Mononuclear cell (primary cell): ENCODE measurements at places on chromosomes 6 and 20. TPM values are rescaled to one million over a fixed set of nuclear protein-coding genes. Genes with fewer than 3 reads are reported as not detected.

The PAK5 gene
- not detected for total RNA-seq

The MDFI gene
- not detected for total RNA-seq

The ZNF391 gene
- total RNA-seq = 0.84 TPM

The ACOT8 gene
- 13.9 TPM for total RNA-seq

The LIN28B gene
- total RNA-seq = not detected

The PSORS1C2 gene
- total RNA-seq = not detected

The TMEM63B gene
- total RNA-seq = 8.1 TPM

The VSX1 gene
- total RNA-seq = not detected

The PDYN gene
- 0.10 TPM for total RNA-seq

The DCDC2 gene
- total RNA-seq = 0.10 TPM

The CYP39A1 gene
- total RNA-seq = not detected

The CRISP2 gene
- not detected for total RNA-seq

The TCF21 gene
- not detected for total RNA-seq

The NTSR1 gene
- 0.73 TPM for total RNA-seq

The PREX1 gene
- total RNA-seq = 128 TPM

The HSF2 gene
- 52.9 TPM for total RNA-seq

The SRSF6 gene
- total RNA-seq = 124 TPM

The HRH3 gene
- not detected for total RNA-seq

The LY6G6F gene
- total RNA-seq = 7.7 TPM

The ZNF217 gene
- total RNA-seq = 65.8 TPM

The BPIFB2 gene
- total RNA-seq = not detected

The PRSS35 gene
- total RNA-seq = 0.10 TPM

The NCR2 gene
- not detected for total RNA-seq

The SPAG4 gene
- 5.9 TPM for total RNA-seq

The SRSF12 gene
- not detected for total RNA-seq

The TMEM170B gene
- total RNA-seq = 17.5 TPM

The MCUR1 gene
- 5.5 TPM for total RNA-seq

The GJA1 gene
- 0.31 TPM for total RNA-seq

The ADNP gene
- 44.5 TPM for total RNA-seq

The PDE10A gene
- 0.10 TPM for total RNA-seq

The C20orf202 gene
- total RNA-seq = not detected

The SRMS gene
- total RNA-seq = not detected

The MYBL2 gene
- 0.21 TPM for total RNA-seq

The RNF144B gene
- total RNA-seq = 26.1 TPM

The HSPA12B gene
- not detected for total RNA-seq

The PAX1 gene
- not detected for total RNA-seq

The CST4 gene
- not detected for total RNA-seq

The SLC35F1 gene
- total RNA-seq = not detected

The RNF217 gene
- 2.0 TPM for total RNA-seq

The TSHZ2 gene
- 21.3 TPM for total RNA-seq
